Effector CD4-positive, alpha-beta T cell (primary cell): ENCODE measurements at places on chromosomes 1 and 21.

- no peak for DNase-seq
These were observed 16.2 kb downstream of the KCNJ10 start for GRCh38 chr1:160053548-160054365.

- DNase-seq: no peak
These were observed 67.8 kb upstream of the LYPLAL1 start for GRCh38 chr1:219105893-219106292.

DNA sequence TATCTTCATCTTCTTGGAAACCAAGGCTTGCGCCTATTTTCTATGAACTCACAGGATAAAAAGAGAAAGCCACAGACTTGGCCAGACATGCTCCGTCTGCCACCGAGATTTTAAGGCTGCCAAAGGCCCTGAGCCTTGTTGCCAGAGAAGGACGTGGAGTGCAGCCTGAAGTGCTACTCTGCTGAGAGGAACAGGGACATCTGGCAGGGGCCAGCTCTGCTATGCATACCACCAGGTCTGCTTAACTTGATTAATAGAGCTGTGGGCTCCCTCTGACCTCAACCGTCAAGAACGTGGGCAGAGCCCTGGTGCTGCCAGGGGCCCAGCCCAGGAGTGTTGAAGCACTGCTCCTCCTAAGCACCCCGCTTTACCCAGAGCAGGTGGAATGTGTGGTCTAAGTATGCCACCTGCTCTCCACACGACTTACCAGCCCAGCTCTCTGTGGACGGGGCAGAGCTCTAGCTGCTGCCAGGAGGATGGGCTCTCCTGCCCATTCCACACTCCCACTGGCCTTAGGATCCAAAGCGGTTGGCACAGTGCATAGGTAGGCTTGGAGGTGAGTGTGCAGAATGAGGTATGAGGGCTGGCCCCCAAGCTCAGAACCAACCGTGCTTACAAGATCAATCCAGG lies 10.6 kb downstream of the HCRTR1 start:
- DNase-seq: no peak

GRCh38 chr1:44089371-44090048 lies 29.1 kb upstream of the KLF17 start:
- no peak for DNase-seq

DNA sequence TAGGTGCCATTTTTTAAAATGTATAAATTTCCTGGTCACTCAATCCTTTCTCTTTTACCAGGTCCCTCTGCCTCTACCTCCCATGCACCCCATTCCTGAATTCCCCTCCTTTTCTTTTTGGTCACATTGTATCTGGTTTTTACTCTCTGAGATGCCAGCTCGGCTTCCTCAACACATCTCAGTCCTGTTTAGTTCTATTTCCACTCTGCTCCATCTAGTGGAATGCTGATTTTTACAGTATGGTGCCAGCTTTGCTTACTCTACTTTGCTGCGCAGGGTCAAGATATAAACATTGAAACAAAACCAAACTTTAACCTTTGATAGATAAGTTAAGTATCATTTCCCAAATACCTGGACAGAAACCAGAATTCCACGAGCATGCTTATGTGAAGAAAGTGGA lies 96.0 kb downstream of the ESRRG start:
- DNase-seq: no peak

DNA sequence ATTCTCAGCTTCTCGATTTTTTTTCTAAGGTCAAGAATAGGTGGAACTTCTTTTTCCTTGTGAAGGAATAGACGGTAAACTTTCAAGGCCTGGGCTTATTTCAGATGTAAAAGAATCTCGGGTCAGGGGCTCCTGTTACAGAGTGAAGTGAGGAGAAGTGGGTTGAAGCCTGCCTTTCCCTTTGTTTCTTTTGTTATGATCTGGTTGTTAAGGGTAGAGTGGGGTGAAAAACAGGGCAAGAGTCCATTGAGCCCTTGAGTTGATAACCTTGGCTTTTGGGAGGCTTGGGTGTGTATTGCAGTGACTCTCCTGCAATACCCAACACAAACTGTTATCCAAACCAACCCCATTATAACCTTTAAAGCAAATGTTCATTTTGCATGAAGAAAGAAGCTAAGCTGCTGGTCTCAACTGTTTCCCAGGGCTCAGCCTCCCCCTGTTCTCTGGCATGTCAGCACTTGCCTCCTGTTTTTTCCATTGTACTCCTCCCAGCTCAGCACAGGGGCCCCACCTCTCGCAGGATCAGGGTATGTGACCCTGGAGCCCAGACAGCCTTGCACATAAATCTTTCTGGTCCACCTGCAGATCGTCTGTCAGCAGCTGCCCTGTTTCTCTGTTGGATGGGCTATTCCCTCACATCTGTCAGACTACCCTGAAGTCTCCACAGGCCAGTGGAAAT lies 102.4 kb downstream of the CACHD1 start:
- DNase-seq: no peak

DNA sequence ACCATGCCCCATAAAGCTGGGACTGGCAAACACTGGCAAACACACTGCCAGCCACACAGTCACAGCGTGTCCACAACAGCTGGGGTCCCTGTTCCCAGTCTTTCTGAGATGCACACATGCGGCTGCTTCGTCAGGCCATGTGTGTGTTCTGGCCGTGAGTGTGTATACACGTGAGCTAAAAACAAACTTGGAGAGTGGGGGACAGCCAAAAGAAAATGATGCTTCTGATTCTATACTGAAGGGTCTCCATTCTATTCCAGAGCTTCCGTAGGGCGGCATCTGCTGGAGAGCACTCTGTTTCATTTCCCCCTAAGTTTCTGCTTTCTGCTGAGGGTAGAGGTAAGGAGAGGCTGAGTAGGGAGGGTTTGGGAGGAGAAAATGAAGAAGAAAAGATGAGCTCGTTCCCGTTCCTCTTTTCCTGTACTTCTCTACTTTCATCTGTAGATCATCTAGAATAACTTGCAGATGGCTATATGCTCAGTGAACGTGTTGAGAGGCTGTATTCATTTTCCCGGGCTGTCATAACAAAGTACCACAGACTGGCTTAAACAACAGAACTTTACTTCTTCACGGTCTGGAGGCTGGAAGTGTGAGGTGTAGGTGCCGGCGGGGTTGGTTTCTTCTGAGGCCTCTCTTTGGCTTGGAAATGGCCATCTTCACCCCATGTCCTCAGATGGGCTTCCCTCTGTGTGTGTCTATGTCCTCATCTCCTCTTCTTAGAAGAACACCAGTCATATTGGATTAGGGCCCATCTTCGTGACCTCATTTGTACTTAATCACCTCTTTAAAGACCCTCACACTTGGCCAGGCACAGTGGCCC lies 151.6 kb downstream of the TOMM20 start:
- DNase-seq: no peak

- DNase-seq: no peak
These were observed 4.7 kb downstream of the ITLN2 start for GRCh38 chr1:160949881-160950280.

GRCh38 chr21:29829564-29830275 lies 110.1 kb downstream of the GRIK1 start:
- no peak for DNase-seq

- no peak for DNase-seq
These were observed 2.1 kb downstream of the HJV start for GRCh38 chr1:146019231-146020057.

- DNase-seq: no peak
These were observed 144.7 kb downstream of the NOS1AP start for GRCh38 chr1:162214202-162214601.

- DNase-seq: no peak
These were observed 191.4 kb downstream of the DAB1 start for GRCh38 chr1:57232500-57232899.

GRCh38 chr21:14926186-14926585 lies 138.6 kb downstream of the NRIP1 start:
- DNase-seq: no peak

DNA sequence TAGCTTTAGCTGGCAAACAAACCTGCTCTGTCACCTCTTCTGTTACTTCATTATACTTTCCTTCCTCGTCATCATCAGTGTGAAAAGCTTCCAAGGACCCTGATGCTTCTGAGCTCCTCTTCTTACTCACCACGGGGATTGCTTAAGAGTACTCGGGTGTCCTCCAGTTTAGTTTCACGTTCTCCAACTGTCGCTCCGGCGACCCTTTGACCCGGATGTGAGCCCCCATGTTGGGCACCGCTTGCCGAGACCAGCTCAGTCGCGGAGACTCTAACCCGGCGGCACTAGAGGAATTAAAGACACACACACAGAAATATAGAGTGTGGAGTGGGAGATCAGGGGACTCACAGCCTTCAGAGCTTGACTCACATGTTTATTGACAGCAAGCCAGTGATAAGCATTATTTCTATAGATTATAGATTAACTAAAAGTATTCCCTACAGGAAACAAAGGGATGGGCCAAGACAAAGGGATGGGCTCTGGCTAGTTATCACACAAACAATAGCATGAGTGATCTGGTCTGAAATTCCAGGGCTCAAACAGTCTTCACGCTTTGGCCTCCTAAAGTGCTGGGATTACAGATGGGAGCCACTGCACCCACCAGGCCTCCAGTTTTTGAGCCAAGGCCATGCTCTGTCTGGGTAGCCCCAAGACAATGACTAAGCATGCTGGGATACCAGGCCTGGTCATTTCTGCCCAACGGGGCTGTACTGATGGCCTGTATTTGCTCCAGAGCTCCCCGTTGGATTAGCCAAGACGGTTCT lies 30.1 kb upstream of the ENO1 start:
- no peak for DNase-seq

DNA sequence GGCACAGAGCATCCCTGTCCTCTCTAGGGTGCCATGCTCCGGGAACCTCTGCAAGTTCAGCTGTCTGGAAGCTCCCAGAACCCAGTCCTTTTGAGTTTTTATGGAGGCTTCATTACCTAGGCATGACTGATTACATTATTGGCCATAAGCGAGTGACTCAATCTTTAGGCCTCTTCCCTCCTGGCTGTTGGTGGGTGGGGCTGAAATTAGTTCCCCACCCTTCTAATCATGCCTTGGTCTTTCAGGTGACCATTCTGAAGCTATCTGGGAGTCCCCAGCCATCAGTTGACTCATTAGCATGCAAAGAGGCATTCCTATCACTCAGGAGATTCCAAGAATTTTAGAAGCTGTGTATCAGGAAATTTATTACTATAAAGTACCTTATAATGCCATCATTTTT lies 46.6 kb downstream of the WLS start:
- no peak for DNase-seq

DNA sequence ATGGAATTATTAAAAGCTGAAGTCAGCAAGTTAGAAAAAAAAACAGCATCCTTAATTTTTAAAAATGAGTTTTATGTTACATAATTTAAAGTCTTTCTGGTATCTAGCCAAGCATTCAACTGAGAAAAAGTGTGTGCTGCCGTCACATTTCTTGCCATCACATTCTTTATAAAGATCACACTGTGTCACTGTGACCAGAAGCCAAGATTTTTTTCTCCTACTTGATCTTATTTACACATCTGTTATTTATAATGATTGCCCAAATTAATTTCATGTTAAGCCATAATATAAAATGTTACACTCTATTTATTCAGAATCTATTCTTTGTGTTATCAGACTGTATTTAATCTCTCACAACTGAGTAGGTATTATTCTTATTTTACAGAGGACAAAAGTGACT lies 1603.7 kb downstream of the PLA2G4A start:
- no peak for DNase-seq

GRCh38 chr1:43300378-43301094 lies at the start of gene TIE1:
TSS of gene TIE1 (plus strand) at chr1:43300982. CDS start at chr1:43301072, 90 bp downstream.
- no peak for DNase-seq

- DNase-seq: no peak
These were observed 68.4 kb downstream of the KLHDC7A start for GRCh38 chr1:18549106-18549505.

DNA sequence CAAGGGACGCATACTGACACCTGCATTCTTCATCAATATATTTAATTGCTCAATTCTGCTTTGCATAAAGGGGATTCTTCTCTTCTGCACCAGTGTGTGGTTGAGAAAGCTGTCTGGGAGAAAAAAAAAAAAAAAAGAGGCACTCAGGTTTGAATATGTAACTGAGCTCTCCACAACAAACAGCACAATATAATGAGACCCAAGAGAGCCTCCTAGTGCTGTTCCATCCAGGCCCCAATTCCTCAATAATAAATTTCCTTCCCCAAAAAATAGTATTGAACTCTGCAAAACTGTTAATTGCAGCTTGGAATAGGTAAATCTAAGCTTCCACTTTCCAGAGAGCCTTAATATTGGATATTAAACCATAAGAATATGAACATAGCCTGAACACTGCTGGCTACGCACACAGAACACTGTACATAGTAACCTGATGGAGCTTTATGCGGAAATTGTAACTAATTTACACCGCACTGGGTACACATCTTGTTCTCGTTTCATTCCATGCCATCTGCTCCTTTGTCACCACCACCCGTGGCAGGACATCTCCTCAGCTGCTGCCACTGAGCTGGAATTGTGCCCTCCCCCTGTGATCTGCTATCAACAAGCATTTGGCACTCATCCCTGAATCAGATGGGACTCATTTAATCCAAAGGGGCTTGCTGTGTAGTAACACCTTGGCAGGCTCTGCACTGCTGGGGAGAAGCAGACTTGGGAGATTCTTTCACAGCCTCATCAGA lies 272.0 kb downstream of the HHIPL2 start:
- DNase-seq: no peak

GRCh38 chr1:8427493-8427892 lies 109.6 kb downstream of the SLC45A1 start:
- DNase-seq: no peak

DNA sequence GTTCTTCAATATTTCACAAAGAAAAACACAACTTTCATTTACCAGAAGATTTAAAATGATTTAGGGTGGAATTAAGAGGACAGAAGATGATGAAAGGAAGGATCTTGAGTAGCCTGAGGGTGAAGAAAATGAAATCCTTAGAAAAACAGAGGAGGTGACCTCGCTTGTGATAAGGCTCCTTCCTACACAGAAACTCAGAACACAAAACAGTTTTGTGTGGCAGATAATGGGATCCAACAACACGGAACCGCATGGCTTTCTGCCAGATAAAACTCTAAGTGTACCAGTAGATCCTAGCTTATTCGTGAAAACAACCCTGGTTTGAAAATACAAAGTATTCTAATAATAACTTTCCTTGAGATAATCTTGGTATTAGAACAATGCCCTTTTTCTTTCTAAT lies 74.0 kb upstream of the EXO1 start:
- DNase-seq: no peak

DNA sequence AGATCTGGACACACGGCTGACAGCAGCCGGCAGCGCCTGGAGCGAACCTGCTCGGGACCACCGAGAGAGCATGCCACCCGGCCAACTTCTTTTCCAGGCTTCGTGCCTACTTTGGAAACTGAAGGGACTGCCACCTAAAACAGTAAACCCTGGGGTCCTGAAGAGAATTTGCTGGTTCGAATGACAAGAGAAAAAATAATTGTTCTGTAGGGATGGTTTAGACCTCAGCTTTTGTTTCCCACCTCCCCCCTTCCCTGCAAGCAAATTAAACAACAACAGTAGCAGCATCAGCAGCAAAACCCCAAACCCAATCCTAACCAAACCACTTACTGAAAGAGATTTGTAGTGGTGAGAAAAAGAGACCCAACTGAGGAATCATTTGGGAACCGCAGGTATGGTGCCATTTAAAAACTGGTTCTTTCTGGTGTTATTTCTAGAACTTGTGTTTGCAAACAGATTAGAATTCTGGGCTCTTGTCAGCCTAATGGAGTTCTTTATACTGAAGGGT lies 105.6 kb downstream of the LEPR start:
- no peak for DNase-seq

- DNase-seq: no peak
These were observed 1.5 kb downstream of the SPATA6 start for GRCh38 chr1:48470481-48470855.

- peak; percentile 61 for DNase-seq
These were observed 46.2 kb upstream of the BCL9 start for GRCh38 chr1:147494998-147495580.

- DNase-seq: no peak
These were observed 30.5 kb downstream of the EEIG2 start for GRCh38 chr1:108590441-108590840.

GRCh38 chr1:94722181-94722580 lies 98.0 kb upstream of the SLC44A3 start:
- no peak for DNase-seq
